SJSA1 (cell line): ENCODE measurements at places on chromosomes 2 and 18. TPM values are rescaled to one million over a fixed set of nuclear protein-coding genes. Genes with fewer than 3 reads are reported as not detected.
A peak's percentile ranks its signal among the peaks of the same experiment; 100 is the strongest.

The UPP2 gene
- total RNA-seq: not detected in 2 replicates

The ITPRID2 gene
- 89.4 and 109 TPM in 2 replicates for total RNA-seq

The ACOXL gene
- total RNA-seq: not detected in 2 replicates

The PLGLB1 gene
- total RNA-seq: 0.56 TPM in 1 of 2 replicates, not detected in the other

The POTEE gene
- 0.05 TPM in 1 of 2 replicates, not detected in the other for total RNA-seq

The SP110 gene
- total RNA-seq: 13.1 and 13.9 TPM in 2 replicates

- DNase-seq: no peak
Observed at GRCh38 chr2:74385396-74385795, 5.3 kb upstream of the DCTN1 start.

GRCh38 chr2:201969938-201970785 lies 63.5 kb upstream of the FZD7 start:
- DNase-seq: no peak

- DNase-seq: peak; percentile 59
Observed at GRCh38 chr2:216210701-216211540, 101.8 kb downstream of the XRCC5 start.

DNA sequence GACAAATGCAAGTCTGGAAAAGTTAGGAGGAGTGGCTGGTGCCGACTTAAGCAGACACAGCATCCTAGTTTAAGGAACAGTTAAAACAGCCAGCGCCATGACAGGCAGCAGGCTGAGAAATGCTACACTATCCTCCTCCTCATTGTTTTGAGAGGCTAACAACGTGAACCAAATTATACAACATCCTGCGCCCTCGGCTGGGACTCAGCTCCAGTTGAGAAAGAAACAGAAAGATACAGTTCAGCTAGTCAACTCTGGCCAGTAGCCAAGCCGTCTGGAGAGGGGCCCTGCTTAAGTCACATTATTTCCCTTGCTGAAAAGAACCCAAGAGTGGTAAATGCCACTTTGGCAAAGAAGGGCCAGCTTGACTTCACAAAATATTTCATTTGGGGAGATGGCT lies 90.2 kb downstream of the BCL11A start:
- DNase-seq: no peak

GRCh38 chr2:102657770-102658169 lies 38.4 kb downstream of the SLC9A2 start:
- no peak for DNase-seq

- no peak for DNase-seq
Observed at GRCh38 chr2:233375490-233376314, 21.4 kb downstream of the DGKD start.

GRCh38 chr18:44651478-44651877 lies 29.2 kb upstream of the SETBP1 start:
- DNase-seq: no peak

DNA sequence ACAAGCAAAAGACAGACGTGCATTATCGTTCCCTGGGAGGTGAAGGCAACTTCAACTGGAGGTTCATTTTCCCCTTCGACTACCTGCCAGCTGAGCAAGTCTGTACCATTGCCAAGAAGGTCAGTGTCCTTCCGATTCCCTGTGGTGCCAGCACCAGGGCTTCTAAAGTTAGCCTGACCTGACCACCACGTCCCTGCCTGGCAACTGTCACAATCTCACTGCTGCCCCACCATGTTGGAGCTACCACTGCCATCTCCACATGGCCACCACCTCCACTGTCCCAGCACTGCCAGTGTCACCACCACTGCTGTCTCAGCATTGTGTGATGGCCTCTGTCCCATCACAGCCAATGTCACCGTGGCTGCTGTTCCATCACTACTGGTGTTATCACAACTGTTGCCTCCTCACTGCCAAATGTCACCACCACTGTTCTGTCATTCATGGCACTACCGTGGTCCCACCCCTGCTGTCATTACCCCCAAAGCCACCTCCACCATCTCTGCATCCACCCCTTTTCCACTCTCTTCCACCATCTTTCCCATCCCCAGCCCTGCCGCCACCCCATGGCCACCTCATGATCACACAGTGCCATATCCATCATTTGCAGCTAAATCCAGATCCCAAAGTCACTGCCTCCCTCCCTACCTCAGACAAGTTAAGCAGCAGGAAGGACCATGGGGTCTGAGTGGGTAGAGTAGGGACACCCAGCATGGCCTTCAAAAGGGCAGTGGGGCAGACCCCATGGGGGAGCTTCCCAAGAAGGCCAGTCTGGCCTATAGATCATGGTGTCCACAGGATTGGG lies 216.5 kb downstream of the DYSF start:
- peak; percentile 29 for DNase-seq

- DNase-seq: no peak
Observed at GRCh38 chr2:48015421-48015820, 109.1 kb upstream of the FBXO11 start.

GRCh38 chr2:146927080-146927711 lies 917.6 kb upstream of the ACVR2A start:
- DNase-seq: no peak

DNA sequence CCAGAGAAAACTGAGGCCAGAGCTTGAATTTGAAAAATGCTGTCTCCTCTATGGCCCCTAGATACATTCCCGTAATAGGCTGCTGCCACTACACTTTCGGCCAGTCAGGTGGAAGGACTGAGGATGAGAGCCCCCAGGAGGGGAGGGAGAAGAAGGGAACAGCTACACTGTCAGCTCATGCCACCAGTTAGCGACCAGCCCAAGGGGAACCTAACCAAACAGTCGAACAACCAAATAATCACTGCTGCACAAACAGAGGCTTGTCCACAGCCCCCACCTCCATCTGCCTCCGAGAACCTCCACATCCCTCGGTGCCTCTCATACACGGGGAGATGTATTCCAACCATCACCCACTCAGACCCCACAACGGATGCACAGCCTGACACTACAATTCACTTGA lies 7.3 kb downstream of the ZNF516 start:
- DNase-seq: no peak

- DNase-seq: no peak
Observed at GRCh38 chr18:7561909-7562460, 5.1 kb upstream of the PTPRM start.

- no peak for DNase-seq
Observed at GRCh38 chr2:229088517-229088913, 182.6 kb downstream of the PID1 start.

- peak; percentile 94 for DNase-seq
Observed at GRCh38 chr2:203327901-203328759, at the start of gene ABI2. ABI2 (plus strand) TSS chr2:203328394; CDS start chr2:203328515, 121 bp downstream.

DNA sequence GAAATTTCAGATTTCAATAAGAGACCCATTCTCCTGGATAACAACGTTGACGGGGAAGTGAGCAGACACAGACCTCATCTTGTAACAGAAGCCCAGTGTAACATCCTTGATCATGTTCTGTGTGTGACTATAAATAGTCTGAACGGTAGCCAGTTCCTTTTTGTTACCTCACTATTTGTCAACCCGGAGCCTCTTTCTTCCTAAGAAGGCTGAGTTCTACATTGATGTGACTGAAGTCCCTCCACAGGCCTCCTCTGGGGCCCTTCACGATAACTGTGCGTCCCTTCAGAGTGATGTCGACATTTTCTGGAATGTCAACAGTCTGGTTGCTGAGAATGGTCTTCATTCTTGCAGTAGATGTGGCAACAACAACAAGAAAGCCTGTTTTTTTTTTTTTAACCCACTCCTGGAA lies 6.3 kb upstream of the PLEKHM3 start:
- DNase-seq: no peak

GRCh38 chr2:44997963-44998362 lies 11.3 kb downstream of the SIX2 start:
- no peak for DNase-seq

- DNase-seq: no peak
Observed at GRCh38 chr2:154623819-154624218, 74.7 kb upstream of the KCNJ3 start.

DNA sequence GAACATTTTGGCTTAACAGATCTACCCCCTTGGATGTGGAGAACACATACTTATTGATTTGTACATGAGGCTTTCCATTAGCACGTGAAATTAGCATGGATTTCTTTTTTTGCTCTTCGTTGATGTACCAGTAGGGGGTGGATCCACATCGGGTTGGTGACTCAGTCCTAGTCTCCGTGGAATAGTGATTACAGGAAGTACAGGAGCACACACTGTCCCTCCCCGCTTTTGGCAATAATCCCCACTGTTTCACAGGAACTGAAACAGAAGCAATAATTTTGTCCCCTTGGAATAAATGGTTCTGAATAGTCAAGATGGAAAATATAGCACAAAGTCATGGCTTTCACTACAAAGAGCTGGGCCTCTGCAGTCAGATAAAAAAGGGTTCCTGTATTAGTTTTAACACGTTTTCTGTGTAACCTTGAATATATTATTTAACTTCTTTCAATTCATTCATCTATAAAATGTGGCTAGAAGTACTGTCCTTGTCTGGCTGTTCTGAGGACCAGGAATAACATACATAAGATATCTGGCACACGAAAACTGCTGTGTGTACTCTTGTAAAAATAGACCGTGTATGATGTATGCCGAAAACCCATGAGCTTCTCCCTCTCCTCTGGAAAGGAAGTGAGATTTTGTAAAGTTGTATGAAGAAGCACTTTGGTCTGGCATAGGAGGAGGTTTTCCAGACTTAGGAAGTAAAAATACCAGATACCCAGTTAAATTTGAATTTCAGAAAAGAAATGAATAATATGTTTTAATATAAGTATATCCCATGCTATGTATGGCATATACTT lies 229.2 kb downstream of the GALR1 start:
- peak; percentile 51 for DNase-seq
